Stimulated activated CD4-positive, alpha-beta T cell treated with anti-CD3 and anti-CD28 coated beads, Interleukin-15, amount 100 ng/mL, for 48 hours (primary cell): ENCODE measurements at places on chromosomes 13 and 19.

GRCh38 chr13:33032037-33032625 is 15.9 kb downstream of the KL start:
- no peak for DNase-seq

DNA sequence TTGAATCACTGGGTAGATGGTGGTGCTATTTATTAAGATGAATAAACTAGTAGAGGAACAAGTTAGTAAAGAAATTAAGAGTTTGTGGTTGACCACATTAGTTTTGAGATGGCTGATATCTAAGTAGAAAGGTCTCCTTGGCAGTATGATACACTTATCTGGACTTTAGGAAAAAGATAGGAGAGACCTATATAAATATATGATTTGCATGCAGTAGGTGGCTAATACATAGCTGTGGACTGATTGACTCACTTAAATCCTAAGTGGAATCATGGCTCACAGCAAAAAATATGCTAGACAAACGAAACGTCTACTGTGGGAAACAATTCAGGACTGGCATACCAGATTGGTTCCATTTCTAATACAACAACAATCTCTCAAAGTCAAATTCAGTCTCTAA is 92.0 kb downstream of the CAB39L start:
- DNase-seq, result no peak

DNA sequence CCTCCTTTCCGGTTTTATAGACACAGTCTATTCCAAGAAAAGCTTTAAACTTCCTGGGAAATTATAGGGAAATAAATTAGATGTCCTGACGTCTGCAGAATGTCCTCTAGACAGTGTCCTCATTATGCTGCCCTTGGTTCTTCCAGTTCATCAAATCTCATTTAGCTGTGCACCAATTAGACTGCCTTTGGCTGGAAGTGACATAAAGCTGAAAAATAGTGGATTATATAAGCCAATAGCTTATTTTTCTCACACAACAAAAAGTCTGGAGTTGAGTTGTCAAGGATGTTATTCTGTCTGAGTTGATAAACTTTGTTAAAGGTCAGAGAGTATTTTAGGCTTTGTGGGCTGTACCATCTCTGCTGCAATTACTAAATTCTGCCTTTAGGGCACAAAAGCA is 314.8 kb upstream of the TMTC4 start:
- DNase-seq, result no peak

GRCh38 chr19:38036707-38037611 is 130.0 kb downstream of the SIPA1L3 start:
- no peak for DNase-seq

DNA sequence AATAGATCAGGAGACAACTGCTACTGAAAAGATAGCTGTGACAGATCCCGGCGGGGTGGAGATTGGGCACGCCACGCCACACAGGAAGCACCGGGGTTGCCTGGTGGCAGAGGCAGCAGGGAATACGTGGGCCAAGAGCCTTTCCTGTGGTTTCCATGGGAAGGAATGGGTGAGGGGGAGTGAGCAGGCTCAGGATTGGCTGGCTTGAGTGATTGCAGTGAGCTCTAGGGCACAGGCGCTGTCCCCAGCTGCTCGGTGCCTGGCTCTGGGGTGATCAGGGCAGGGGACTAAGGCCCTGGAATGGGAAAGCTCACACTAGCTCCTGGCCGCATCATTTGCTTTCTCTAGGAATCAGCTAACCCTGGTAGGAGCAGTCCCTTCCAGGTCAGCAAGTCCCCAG is 166.1 kb downstream of the USP12 start:
- DNase-seq, result no peak

DNA sequence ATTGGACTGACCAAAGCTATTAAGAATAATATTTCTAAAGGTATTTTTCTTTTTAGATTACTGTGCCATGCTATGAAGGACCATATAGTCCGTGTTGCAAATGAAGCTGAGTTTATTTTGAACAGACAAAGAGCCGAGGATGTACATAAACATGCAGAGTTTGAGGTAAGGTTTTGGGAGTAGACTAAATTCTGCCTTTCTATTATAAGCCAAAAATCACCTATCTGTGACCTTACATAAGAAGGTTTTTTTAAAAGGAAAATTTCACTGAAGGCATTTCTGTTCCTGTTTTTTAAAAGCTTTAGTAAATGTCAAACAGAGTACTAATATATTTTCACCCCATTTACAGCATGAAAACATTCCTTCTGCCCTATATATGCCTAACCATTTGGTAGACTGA is 127.4 kb downstream of the MAB21L1 start:
- no peak for DNase-seq

GRCh38 chr13:106917673-106918556 is 350.0 kb upstream of the ARGLU1 start:
- DNase-seq, result peak; percentile 52

GRCh38 chr13:37613236-37613635 is 14.7 kb upstream of the POSTN start:
- DNase-seq, result no peak

DNA sequence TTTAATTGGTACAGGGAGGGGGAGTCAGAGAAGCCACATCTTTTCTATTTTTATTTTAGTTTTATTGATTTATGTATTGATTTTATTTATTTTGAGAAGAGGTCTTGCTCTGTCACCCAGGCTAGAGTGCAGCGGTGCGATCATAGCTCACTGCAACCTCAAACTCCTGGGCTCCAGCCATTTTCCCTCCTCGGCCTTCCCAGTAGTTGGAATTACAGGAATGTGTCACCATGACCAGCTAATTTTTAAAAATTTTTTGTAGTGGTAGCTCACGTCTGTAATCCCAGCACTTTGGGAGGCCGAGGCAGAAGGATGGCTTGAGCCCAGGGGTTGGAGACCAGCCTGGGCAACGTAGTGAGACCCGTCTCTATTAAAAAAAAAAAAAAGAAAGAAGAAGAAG is 4.1 kb downstream of the IL27RA start:
- no peak for DNase-seq

DNA sequence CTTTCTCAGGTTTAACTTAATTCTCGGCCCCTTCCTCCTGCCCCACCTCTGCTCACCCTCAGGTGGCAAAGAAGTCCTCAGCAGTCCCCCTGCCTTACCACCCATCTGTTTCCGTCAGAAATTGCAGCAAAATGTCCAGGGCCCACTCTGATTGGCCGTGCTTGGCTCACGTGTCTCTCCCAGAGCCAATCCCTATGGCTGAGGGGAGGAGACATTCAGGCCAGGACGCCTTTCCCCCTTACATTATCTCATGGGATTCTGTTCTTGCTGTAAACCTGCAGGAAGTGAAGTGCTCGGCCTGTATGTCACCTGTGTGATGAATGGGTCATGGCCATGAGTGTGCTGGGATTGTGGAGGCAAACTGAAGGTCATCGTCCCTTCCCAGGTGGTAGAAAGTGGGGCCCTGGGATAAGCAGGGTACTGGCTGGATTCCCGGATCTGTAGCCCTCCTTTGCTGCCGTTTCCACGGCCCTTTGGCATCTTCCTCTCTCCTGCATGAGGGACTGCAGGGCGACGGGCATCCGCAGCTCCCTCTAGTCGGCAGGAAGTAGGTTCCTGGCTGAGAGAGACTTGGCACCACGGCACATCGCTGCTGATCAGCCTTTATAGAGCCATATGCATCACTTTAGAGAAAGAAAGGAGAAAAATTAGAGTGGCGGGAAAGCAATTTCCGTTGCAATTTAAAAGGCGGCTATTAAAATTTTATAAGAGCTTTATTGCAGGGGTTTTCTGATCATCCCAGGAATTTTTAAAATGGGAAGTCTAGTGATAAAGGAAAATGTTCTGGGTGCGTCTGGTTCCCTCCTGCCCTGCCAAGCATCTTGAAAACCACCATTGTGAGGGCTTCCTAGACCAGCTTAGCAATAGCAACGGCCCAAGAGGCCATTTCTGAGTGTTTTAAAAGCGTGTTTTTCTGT is 118.2 kb downstream of the SIPA1L3 start:
- DNase-seq, result no peak

DNA sequence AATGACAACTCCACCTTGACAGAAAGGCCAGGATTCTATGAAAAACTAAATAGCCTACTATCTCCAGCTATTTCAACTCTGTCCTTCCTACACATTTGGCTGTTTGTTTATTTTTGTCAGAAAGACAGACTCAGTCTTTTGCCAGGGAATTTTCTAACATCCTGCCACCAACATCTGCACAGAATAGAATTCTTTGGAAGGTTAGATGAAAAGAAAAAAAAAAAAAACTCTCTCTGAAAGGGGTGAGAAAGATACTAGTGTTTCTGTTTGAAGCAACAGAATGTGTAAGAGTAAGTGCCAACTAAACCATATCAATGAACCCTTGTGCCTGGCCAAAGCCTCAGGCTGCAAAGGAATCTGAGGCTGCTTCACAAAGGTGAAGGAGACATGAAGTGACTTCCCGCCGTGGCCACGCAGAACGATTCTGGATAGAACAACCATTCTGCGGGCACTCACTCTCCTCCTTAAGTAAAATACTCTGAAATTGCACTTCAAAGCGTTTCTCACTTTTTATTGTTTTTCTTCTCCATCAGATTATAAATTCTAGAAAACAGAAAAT is 498.2 kb downstream of the IRS2 start:
- no peak for DNase-seq

GRCh38 chr19:17337675-17338432 is 501 bp downstream of the GTPBP3 start:
- DNase-seq, result no peak

DNA sequence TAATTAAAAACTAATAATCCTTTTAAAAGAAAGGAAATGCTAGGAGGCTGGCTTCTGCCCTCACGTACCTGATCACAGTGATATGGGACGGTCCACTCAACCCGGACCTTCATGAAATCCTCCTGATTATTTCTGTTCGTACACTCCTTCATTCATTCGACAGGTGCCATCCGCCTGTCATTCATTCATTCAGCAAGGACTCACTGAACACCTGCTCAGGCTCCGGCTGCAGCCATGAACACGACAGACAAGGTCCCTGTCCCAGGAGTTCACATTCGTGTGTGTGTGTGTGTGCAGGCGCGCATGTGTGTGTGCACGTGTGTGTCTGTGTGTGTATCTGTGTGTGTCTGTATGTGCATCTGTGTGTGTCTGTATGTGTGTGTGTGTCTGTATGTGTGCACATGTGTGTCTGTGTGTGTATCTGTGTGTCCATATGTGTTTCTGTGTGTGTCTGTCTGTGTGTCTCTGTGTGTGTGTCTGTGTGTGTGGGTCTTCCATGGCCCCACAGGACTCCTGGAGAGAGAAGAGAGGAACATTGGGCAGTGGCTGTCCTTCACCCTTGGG is 28.1 kb upstream of the CCNE1 start:
- DNase-seq, result no peak

DNA sequence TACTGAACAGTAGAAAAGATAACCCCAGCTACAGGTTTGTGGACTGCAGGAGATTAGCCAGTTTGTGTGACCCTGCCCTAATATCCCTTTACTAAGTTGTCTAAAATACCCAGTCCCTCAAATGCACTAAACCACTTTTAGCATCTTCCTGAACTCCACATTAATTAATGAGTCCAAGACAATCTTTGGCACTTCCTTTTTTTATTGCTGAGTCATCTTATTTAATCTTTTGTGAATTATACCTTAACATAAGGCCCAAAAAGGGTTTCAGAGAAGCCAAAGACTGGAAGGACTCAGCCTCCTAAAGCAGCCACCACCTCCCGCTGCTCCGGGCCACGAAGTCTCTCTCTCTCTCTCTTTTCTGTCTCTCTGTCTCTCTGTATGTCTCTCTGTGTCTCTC is 48.8 kb upstream of the PDCD5 start:
- no peak for DNase-seq

- no peak for DNase-seq
Observed at GRCh38 chr13:58935689-58936088, 1228.0 kb downstream of the DIAPH3 start.

DNA sequence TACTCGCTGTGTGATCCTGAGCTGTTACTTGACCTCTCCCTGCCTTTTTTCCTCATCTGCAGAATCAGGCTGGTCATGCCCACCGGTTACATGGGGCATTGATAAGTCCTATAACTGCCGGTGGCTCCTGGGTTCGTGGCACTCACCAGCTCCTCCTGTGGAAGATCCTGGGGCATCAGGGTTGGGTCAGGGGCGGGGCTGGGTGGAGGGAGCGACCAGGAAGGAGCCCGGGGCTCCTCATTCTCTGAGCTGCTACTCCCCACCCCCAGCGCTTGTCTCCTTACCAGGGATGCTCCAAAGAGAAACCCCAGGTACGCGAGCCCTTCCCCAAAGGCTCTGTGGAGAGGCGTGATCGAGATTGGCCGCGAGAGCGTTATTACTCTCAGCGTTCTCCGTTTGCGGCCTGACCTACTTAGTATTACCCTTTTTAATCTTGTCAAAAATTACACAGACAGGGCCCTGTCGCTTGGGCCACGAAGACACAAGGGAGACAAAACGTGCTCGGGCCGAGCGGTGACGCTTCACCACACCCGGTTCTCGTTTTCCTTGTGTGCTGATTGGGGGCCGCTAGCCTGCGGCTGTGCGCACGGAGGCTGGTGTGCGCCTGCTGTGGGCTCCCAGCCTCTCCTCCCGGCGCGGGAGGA is 10.7 kb downstream of the HDGFL2 start:
- DNase-seq, result no peak

- DNase-seq, result no peak
Observed at GRCh38 chr19:46191972-46192371, 37.6 kb upstream of the IGFL1 start.

GRCh38 chr13:42047561-42048341 is 697 bp upstream of the DGKH start:
- DNase-seq, result no peak

DNA sequence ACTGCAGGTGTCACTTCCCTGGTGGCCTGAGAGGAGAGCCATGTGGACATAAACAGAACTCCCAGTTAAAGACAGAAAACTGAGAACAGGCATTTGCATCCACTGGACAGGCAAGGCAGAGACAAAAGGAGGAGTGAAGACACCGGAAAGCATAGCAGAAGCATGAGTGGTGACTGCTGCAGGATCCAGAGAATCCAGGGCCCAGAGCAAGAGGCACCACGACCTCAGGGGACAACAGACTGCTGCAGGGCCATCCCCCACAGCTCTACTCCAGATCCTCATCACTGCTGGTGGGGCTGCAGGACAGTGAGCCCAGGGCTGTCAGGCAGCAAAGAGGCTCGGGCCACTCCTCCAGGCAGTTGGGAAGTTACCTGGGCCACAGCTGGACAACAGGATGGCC is 14.5 kb upstream of the ISYNA1 start:
- no peak for DNase-seq

DNA sequence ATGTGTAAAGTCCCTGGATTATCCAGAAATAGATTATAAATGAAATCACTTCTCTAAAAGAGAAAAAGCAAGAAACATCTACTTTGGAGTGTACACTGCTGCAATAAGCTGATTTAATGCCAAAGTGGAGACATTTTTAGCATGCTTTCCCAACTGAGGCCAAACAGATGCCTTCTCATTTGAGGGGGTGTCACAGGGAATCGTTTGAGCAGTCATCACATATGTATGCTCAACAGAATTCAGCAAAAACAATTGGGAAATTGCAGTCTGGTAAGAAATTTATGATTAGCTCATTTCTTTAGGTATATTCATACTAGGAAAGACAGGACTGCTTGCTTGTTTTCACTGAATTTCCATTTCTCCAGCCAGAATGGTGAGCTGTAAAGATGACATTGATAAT is 27.3 kb upstream of the TPP2 start:
- no peak for DNase-seq

GRCh38 chr19:41273076-41273475 is 8.9 kb downstream of the HNRNPUL1 start:
- no peak for DNase-seq
